Thoracic aorta (tissue), 2 donors: ENCODE measurements at places on chromosomes 4 and X. TPM values are rescaled to one million over a fixed set of nuclear protein-coding genes. Genes with fewer than 3 reads are reported as not detected.
A peak's percentile ranks its signal among the peaks of the same experiment; 100 is the strongest.

Gene SPANXA1
- total RNA-seq = not detected

Gene MAGEC3
- 1.8 TPM for total RNA-seq

- no peak for DNase-seq
Measured at GRCh38 chr4:76736414-76736813, 161.5 kb downstream of the SOWAHB start.

GRCh38 chr4:86876894-86877685, 15.1 kb downstream of the C4orf36 start:
- DNase-seq = no peak

DNA sequence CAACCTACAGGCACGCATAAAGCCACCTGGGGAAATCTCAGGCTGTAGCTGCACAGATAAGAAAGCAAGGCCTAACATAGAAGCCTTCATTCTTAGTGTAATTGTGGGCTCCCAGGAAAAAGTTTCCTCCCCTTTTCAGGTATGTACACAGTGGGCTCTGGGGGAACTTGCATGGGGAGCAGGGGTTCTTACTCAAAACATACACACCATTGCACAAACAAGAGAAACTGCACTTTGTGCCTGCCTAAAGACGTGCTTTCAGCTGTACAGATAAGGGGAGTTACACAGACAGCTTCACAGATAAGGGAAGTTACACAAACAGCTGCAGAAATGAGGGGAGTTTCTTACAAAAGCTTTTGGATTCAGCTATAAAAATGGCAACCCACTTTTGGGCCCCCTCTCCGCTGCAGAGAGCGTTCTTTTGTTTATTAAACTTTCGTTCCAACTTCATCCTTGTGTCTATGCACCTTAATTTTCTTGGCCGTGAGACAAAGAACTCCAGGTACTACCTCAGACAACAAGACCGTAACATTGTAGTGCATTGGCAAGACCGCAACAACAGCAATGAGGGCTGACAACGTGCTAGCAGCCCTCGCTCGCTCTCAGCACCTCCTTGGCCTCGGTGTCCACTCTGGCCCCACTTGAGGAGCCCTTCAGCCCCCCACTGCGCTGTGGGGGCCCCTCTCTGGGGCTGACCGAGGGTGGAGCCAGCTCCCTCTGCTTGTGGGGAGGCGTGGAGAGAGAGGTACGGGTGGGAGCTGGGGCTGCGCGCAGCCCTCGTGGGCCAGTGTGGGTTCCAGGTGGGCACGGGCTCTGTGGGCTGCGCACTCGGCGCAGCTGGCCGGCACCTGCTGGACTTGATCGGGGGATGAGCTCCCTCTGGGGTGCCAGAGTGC, 317.5 kb downstream of the RAPGEF2 start:
- no peak for DNase-seq

DNA sequence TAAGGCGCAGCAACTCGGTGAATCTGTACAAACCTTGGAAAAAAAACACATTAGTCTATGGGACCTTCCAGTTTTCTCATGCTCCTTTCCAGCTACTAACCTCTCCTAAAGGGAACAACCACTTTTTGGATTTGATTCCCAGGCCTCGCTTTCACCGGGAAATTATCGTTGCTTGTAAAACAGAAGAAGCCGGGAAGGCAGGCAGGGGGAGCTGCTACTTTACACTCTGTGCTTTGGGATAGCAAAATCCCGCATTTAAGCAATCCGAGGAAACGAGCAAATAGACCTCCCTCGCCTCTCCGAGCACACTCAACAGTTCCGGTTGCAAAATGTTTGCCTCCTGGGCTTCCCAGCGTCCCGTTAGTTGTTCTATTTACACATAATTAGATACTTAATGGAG, 1.2 kb downstream of the CD38 start:
- DNase-seq = no peak

Gene NXF2B
- not detected for total RNA-seq

GRCh38 chr4:17939054-17939453, 82.5 kb downstream of the LCORL start:
- no peak for DNase-seq

Gene SOWAHD
- total RNA-seq = not detected

GRCh38 chrX:124426288-124427169, 80.2 kb downstream of the SH2D1A start:
- no peak for DNase-seq

DNA sequence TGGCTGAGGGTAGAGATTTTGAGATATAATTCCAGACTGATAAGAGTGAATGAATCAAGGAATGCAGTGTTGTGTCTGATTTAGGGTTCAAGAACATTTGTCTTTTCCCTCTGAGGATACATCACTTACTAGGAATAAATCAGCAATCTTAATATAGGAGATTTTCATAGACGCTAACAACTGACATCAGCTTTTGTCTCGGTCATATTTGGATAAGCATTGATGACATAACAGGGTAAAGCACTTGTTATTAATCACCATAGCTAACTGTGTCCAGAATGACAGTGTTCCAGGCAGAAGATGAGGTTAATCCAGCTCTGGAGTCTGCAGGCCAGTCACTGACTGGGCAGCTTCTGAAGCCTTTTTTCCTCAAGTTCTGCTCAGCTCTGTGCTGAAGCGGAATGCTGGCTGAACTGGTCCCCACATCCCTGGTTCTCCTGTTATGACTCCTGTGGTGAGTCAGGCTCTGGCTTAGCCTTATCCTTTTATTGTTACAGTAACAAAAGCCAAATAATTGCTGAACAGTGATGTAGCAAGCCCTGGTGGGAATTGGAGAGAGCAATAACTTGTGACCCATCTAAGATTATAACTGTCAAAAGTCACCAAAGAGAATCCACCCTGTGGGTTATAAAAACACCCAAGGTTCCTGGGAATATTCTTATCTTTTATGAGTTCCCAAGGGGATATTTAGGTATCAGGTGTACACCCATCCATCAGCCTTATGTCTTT, 41.8 kb downstream of the FNIP2 start:
- peak; percentile 75 for DNase-seq

Gene PABPC4L
- total RNA-seq = 3.5 TPM

Gene TRMT2B
- 20.5 TPM for total RNA-seq

Gene GLRA2
- total RNA-seq = not detected

Gene ODAPH
- total RNA-seq = not detected

DNA sequence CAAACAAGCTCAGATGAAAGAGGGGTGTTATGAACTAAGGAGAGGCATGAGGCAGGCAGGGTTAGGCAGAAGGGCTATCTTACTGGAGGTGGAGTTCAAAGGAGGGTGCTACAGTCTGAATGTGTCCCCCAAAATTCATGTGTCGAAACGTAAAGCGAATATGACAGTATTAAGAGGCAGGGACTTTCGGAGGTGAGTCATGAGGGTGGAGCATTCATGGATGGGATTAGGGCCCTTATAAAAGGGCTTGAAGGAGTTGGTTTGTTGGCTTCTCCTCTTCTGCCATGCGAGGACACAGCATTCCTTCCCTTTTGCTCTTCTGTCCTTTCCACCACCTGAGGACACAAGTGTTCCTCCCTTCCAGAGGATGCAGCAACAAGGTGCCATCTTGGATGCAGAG, 22.9 kb downstream of the APLN start:
- DNase-seq = no peak

Gene TEX13B
- total RNA-seq = not detected

DNA sequence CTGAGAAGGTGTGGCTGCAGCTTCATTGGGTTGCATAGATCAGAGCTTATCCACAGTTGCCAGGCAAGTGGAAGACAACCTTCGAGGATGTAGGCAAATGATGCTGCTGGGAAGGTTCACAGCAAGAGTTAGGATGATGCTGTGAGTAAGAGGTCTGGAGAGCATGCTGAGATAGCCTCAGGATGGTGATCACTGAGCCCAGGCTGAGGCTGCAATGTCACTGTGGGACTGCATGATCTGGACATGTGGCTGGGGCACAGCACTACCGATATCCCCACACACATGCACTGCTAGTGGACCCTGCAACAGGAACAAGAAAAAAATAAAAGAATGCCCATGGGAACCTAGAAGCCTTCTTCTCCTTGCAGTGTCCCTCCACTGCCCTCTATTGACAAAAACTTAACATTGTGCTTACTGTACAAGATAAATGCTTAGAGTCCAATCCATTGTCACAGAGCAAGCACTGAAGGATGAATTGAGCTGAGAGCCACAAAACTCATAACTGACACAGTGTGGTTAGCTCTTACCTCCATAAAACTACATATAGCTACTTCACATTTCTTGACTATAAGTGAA, 105.6 kb downstream of the CNKSR2 start:
- DNase-seq = no peak

Gene CLIC2
- 18.7 TPM for total RNA-seq

Gene GABRG1
- total RNA-seq = not detected

- no peak for DNase-seq
Measured at GRCh38 chrX:133302775-133303445, 84.8 kb upstream of the TFDP3 start.
